Omental fat pad (tissue), 4 donors: ENCODE measurements at places on chromosomes 16 and 17. TPM values are rescaled to one million over a fixed set of nuclear protein-coding genes. Genes with fewer than 3 reads are reported as not detected.

The PRSS53 gene
- total RNA-seq, result 1.8 TPM

The ETV4 gene
- not detected for total RNA-seq

The CBFA2T3 gene
- 12.6 TPM for total RNA-seq

The PCYT2 gene
- 64.7 TPM for total RNA-seq

The NPW gene
- total RNA-seq, result not detected

The PMFBP1 gene
- total RNA-seq, result 1.0 TPM

The TBX2 gene
- total RNA-seq, result 6.9 TPM

The ASPA gene
- 4.5 TPM for total RNA-seq

The ZNF423 gene
- 9.7 TPM for total RNA-seq

The CNTD1 gene
- not detected for total RNA-seq

DNA sequence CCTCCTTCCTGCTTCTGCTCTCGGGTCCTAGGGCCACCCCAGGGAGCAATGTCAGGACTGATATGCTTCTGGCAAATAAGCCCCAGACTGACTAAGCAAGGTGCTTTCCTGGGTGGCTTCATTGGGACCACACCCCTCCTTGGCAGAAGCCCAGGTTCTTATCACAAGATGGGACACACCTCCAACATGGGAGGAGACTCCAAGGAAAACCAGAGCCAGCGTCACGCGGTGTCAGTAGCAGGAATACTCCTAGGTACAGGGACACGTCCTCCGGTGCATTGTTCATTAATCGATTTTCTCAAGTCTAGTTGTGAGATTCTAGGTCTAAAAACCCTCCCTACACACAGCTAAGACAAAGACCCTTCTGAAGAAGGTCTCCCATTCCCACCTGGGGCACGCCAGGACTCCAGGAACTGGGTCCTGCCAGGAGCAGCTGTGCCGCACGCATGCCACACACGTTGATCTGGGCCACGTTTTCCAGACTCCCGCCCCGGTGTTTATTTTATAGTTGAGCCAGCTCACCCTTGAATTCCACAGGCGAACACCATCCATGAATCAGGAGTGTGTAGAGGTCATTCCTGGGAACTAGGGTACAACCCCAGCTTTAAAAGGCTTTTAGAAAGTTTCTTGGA, 30.8 kb downstream of the FA2H start:
- peak; percentile 40 for DNase-seq

- no peak for DNase-seq
These were observed 84.8 kb upstream of the TBC1D3K start for GRCh38 chr17:37839196-37839978.

DNA sequence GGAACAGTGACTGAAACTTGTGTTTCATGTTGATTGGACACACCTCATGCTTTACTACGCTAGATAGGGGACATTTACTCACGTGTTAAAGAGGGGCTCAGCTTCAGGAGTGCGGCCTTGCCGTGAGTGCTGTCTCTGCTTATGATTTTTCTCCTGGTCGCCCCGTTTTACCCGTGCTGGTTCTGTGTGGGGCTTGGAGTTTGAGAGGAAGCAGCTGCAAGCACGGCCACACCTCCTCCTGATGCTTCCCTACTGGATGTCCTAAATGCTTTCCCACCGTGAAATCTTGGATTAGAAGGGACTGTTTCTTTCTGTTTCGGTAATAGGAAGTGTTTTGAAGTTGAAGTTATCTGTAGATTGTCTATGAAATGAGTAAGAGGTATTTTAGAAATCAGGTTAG, 54.0 kb upstream of the ZNF750 start:
- no peak for DNase-seq

- DNase-seq, result no peak
These were observed 13.6 kb downstream of the CCDC92B start for GRCh38 chr17:2735896-2736295.

DNA sequence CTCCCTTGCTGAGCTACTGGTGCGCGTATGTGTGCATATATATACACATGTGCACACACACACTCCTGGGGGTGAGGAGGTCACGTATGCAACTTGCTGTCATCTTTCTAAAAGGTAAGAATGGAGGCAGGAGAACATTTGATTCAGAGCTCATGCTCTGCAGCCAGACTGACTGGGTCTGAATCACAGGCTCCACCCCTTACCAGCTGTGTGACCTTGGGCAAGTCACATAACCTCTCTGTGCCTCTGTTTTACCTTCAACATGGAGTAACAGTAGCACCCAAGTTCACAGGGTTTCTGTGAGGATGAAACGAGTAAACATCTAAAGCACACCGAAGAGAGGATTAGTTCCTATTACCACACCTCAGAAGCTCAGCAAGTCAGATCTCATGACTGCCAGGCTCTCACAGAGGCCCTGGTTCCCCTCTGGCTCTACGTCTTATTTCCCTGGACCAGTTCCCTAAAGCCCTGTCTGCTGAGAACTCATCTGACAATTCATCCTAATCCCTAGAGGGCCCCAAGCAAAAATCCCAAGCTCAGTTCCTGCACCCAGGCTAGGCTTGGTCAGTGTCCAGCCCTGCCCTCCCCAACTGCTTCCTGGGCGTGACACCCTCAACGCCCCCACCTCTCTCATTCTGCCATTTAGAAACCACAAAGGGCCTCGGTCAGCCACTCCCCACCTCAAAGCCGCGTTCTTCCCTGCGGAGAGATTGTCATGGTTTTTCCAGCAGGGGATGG, 28.7 kb downstream of the ABR start:
- DNase-seq, result no peak

DNA sequence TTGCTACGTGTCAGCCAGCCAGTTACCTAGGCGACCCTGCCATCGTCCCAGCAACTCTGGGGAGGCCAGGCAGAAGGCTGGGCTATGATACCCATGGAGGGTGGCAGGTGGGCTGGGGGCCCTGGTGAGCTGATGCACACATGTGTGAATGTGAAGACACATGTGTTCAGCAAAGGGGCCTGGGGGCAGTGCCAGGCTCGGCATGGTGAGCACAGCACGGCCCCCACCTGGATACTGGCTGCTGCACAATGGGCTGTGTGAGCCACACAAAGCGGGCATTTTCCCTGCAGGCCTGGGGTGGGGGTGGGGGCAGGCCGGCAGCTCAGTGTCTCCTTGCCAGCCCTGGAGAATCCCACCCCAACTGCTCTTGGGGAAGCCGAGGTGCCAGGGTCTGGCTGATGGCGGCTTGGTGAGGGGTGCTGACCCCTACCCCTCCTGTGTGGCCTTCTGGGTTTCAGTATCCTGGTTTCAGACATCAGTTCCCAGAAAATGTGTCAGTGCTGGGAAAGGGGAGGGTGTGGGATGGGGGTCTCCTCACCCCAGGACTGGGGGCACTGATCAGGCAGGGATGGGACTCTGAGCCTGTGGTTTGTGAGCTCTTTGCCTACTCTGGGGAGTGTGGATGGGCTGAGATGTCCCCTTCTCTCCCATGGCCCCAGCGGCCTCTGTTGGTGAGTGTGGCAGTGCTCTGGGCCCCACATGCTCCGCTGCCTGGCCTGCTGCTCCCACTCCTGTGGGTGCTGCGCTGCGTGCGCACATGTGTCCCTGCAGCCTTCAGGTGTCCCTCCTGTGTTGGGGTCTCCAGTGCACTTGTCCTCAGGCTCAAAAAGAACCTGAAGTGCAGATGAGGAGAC, 5.1 kb downstream of the LLGL1 start:
- no peak for DNase-seq

DNA sequence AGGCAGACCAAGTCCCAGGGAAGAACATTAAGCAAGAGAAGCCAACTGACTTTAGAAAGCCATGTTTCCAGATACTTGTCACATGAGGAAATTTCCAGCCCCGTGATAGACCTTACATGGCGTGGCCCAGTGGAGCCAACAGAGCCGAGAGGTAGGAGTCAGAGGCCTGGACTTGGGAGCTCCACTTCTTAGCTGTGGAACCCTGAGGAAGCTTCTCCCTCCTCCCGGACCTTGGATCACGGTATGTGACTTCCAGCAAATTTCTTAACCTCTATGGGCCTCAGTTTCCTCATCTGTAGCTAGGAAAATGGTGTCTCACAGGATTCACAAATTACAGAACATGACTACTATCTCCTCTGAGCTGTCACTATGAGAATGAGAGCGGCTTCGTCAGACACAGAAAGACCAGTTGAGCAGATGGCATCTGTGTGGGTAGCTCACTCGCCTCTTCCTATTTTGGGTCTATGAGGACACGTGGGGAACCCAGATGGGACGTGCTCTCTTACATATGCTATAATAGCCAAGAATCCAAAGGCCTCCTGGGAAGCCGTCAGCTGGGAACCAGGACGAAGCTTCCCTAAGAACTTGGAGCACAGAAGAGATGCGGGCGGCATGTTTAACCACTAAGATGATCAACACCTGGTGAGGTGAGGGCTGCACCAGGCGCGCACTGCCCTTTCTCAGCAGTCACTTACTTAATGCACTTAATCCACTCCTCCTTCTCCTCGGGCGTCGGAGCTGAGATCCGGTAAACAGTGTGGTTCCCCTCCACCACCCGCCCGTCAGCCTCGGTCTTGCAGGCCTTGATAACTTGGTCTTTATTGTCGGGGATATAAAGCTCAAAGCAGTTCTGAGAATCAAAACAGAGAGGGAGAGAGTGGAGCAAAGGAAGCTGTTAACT, 102.3 kb downstream of the CYTH1 start:
- no peak for DNase-seq

DNA sequence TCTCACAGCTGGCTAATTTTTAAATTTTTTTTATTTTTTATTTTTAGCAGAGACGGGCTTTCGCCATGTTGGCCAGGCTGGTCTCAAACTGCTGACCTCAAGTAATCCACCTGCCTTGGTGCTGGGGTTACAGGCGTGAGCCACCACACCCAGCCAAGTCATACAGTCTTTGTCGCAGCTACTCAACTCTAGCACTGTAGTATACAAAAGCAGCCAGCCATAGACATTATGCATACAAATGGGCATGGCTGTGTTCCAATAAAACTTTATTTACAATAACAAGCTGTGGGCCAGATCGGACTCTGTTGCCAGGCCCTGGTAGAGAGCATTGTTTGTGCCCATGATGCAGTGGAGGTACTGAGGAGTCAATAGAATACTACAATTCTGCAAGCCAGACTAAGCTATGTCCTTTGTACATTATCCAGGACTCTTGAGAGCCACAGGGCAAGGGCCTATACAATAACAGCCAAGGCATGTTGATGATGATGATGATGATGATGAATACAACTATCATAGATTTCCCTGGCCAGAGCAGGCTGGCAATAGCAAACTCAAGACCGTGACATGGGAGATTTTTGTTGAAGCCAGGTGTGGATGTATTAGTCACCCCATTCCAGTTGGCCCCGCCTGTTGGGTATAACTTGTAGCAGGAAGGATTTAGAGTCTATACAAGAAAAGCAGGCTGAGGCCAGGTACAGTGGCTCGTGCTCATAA, 101.8 kb downstream of the MYH11 start:
- DNase-seq, result no peak

GRCh38 chr17:36992701-36993100, 43.9 kb downstream of the AATF start:
- DNase-seq, result no peak

DNA sequence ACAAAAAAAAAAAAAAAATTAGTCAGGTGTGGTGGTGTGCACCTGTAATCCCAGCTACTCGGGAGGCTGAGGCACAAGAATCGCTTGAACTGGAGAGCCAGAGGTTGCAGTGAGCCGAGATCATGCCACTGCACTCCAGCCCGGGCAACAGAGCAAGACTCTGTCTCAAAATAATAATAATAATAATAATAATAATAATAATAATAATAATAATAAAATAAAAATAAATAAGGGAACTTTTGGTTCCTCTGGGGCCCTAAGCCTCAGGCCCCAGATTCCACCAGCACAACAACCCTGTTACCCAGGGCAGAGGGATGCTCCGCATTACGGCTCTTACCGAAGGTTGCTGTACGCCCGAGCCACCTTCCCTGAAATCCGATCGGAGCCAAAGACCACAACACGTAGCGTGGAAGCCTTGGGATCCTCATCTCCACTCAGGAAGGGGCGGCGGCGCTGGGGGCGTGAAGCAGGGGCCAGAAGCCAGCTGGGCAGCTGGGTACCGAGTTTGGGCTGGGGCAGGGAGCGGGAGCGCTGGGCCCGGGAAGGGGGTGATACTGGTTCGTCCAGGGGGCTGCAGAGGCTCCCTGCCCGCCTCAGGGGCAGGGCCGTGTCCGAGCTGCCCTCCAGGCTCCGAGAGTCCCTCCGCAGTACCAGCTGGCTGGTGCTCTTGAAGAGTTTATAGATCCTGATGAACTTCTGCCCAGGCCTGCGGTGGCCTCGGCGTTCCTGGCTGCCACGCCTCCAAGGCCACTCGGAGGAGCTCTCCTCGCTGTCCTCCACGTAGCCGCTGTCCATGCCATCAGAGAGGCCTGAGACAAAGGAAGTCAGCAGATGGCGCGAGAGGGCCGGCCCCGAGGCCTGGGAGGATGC, 20.6 kb upstream of the PIK3R6 start:
- DNase-seq, result no peak

GRCh38 chr17:39549747-39550573, 57.8 kb downstream of the NEUROD2 start:
- no peak for DNase-seq

- no peak for DNase-seq
These were observed 22.1 kb downstream of the MPRIP start for GRCh38 chr17:17064322-17064721.

DNA sequence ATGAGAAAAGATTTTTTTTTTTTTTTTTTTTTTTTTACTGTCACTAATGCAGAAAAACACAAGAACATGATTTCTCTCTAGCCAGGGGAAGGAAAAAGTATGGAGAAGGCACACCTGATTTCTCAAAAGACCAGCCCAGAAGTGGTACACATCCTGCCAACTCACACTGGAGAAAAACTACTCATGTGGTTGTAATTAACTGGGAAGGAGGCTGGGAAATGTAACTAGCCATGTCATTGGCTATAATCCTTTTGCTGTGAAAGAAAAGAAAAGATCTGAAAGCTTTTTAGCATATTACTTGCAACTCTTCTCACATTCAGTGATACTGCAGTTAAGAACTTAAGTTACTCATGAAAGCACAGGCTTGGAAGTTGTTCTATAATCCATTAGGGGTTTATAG, 195.9 kb upstream of the PMFBP1 start:
- no peak for DNase-seq

GRCh38 chr16:88591577-88592021, 21.4 kb downstream of the ZC3H18 start:
- DNase-seq, result no peak

DNA sequence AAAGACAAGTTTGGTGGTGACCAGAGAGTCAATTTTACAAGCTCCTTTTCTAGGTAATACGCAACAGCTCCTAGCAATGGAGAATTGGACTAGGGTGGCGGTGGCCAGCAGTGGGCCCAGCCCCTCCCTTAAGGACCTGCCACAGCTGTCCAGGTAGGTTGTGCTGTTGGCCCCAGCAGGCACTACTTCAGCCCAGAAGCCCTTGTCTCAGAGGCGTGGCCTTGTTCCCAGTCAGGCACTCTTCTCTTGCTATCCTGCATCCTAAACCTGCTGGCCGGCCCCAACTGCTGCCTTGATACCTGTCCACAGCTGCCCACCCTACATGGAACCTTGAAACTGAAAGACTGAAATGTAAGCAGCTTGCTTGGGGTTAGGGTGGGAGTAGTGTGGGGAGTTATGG, 989 bp upstream of the GALK1 start:
- DNase-seq, result no peak

DNA sequence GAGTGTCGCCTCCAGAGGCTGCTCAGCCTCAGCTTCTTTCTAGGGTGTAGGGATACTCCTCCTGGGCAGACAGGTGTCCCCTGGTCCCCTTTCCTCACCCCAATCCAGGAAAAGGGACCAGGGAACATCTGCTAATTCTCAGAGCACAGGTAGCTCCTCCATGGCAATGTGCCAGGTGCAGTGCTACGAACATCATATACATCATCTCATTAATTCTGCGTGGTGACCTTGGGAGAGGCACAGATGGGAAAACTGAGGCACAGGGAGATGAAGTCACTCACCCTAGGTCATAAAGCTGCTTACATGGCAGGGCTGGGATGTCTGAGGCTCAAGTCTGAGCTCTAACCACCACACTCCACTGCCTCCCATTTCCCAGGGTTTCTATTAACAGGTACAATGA, 11.7 kb downstream of the HDAC5 start:
- no peak for DNase-seq

GRCh38 chr17:83194761-83195329, 115.4 kb downstream of the METRNL start:
- DNase-seq, result peak; percentile 21
